ENCODE measurements at places on chromosomes 7 and 10.

DNA sequence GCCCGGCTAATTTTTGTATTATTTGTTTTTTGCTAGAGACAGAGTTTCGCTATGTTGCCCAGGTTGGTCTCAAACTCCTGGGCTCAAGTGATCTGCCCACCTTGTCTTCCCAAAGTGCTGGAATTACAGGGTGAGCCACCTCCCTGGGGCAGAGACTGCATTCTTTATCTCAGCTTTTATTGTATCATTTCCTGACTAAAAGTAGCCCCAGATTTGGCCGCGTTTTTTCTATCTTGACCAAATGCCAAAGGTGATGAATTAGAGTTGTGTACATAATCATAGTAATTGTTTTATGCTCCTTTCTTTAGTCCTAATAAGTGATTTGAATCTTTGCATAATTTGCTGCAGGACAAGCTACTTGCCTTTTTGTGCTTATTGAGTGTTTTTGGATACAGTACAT is 3.1 kb upstream of the SMNDC1 start:
- no peak for DNase-seq

DNA sequence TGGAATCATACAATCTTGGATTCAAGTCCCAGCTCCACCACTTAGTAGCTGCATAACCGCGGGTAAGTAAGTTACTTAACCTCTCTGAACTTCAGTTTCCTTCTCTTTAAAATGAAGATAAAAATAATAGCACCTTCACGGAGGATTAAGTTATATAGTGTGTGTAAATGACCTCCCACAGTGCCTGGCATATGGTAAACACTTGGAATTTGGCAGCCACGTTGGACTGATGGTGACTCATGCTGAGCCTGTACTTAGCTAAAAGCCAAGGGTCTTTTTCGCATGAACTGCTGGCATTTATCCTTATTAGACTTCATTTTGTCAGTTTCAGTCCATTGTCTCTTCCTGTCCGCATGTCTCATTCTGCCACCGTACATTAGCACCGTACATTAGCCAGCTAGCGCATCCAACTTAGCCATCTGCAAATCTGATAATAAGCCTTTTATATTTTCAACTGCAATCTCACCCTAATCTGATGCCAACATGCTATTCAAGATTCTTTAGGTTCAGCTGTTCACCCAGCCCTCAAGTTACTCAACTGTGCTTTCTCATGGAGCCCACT is 11.2 kb downstream of the SLC13A4 start:
- no peak for DNase-seq

GRCh38 chr10:112296908-112297331 is 13.7 kb downstream of the TECTB start:
- DNase-seq, result no peak

DNA sequence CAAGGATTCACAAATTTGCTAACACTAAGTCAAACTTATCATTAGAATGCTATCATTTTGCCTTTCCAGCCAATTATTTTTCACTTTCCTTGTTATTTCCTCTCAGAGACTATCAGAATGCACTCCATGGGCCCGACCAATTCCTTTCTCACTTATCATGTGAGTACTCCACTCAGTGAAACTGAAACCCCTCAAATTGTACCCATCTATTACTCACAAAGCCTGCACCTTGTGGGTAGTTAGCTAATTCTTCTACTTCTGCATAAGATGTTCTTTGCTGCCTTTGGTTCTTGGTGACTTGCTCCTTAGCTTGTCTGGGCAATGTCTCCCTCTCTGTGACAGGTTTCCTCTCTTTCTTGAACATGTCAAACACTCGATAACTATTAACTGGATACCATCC is 35.2 kb upstream of the MBL2 start:
- no peak for DNase-seq

- DNase-seq, result no peak
Measured at GRCh38 chr10:30158325-30158960, 99.1 kb upstream of the JCAD start.

DNA sequence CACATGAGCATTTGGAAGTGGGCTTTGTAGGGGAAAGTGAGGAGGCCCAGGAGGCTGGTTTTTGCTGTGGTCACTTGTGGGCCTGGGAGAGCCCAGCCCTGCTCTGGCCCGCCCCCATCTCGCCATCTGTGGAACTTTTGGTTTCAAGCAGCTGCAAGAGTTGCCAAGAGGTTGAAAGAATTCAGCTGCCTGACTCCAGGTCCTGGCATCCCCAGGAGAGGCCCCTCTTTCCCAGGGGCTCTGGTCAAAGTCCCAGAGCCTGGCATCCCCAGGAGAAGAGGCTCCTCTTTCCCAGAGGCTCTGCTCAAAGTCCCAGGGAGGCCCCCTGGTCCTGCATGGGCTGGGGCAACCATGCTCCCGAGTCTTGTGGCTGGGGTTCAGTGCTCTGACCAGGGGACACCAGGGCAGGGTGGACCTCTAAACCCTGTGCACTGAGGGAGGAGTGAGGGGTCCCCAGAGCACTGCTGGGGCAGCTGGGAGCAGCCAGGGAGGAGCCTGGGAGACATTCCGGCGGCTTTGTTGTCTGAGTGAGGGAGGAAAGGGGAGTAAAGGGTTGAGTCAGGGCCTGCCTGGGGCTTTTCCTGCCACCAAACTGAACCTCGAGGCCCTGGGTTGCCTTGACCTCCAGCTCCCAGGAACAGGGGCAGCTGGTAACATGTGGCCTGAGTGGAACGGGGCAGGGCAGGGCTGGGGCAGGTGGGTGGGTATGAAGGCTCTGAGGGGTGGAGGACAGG is 27.7 kb upstream of the CSGALNACT2 start:
- no peak for DNase-seq

DNA sequence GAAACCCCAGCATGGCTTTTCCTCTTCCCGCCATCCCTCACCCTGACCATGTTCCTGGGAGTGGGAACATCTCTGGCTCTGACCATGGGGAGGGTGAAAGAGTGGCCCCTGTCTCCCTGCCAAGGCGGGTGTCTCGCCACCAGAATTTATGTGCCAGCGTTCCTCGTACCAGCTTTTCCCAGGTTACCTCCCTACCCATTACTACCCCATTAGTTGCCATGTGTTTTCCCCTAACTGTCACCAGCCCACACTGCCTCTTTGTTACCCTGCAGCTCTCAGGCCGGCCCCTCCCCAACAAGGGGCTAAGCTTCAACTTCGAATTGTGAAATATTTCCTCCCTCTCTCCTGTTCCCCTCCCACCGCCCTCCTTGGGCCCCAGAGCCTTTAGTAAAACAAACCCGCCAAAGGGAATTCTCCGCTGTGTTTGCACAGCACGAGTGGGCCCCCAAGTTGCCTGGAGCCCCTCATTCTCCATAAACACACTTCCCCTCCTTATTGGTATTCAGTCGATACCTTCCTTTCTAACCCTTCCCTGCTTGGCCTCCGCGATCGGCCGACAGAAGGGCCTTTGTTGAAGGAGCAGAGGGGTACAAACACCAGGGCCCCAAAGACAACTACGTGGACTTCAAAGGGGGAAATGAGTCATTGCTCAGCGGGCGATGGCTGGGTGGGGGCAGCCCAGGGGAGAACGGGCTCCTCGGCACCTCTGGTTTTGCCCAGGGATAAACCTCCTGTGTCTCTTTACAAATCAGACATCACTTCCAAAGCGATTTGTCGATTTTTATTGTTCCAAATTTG is 45.5 kb downstream of the SLIT1 start:
- DNase-seq, result no peak

DNA sequence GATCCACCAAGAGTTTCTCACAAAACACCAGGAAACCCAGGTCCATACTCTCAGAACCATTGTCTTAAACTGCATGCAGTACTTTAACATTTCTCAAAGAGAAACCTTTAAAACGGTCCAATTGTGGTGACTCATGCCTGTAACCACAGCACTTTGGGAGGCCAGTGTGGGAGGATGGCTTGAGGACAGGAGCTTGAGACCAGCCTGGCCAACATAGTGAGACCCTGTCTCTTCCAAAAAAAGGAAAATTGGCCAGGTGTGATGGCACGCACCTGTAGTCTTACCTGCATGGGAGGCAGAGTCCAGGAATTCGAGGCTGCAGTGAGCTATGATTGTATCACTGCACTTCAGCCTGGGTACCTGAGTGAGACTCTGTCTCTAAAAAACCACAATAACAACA is 97.5 kb upstream of the OIT3 start:
- no peak for DNase-seq

GRCh38 chr7:51982653-51983052 is 666.0 kb upstream of the COBL start:
- no peak for DNase-seq

DNA sequence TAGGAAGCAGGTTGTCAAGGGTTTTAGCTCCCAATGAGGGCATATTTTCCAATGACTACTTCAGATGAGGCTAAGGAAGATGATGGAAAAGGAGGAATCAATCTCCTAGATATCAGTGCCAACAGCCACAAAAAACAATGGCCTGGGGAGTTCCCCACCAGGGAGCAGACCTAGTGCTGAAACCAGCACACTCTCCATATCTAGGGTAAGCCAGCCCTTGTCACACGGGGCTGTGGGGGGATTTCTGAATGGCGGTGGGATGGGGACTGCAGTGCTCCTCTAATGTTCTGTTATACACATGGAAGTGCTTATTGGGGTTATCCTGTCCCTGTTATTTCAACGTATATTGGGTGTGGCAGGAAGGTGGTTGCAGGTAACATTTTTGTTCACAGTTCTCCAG is 18.5 kb downstream of the EPC1 start:
- DNase-seq, result no peak

GRCh38 chr10:95360122-95360714 is 69.4 kb upstream of the PDLIM1 start:
- DNase-seq, result no peak

Measured in CD8-positive, alpha-beta memory T cell (primary cell).